ENCODE measurements at places on chromosomes 12 and 14.
A peak's percentile ranks its signal among the peaks of the same experiment; 100 is the strongest.

- no peak for DNase-seq
Observed at GRCh38 chr14:64729386-64730060, 25.3 kb downstream of the PLEKHG3 start.

DNA sequence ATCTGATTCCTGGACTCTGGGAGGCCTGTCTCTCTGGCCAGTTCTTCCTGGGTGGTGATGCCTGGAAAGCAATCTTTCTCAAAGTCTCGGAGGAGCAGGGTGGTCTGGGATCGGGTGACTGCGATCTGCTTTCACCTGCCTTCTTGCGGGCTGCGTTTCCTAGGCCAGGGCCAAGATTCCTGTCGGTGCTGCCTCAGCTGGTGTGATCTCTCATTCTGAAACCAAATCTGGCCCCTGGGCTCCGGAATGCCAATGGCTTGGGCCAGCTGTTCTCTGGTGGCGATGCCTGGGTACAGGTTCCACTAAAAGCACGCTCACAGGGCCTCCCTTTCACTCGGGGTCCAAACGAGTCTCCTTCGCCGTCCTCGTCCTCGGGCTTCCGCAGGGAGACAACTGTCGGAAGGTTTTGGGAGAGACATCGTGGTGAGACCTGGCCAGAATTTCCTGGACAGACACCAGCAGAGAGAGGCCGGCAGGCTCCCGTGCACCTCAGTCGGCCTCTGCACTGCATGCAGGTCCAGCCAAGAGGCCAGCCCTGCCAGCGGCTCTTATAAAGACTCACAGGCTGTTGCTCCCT is 187.1 kb downstream of the ALG10 start:
- DNase-seq = no peak

DNA sequence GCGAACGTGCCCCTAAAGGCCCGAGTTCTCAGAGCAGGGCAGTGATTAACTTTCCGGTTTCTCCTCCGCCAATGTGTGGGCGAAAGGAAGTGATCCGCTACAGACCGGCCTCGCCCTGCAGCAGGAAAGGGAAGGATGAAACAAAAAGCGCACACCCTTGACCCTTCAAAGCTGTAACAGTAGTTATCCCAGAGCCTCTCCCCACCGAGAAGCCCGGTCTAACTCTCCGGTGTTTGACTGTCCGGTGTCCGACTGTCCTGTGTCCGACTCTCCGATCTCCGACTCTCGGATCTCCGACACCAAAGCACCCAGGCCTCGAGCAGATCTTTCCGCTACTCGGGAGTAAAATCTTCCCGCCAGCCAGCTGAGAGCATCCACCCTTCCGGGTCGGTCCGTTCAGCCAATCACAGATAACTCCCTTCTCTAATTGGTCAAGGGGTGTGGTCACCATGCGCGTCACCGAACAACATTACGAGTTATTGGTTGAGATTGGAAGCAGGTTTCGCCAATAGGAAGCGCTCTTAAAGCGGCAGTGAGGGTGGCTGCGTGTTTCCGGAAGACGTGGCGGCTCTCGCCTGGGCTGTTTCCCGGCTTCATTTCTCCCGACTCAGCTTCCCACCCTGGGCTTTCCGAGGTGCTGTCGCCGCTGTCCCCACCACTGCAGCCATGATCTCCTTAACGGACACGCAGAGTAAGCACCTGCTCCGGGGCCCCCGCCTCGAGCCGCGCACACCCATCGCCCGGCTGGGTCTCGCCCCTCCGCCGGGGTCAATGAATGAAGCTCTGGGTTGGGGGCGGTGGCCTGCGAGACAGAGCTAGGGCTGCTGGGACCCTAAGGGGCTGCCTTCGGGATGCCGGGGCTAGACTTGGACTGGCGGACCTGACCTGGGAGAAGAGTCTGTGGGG is at the start of the genes GOLT1B and RECQL:
Gene GOLT1B, plus strand, starts transcription at position 532 of the 906 bp plus-strand sequence. Its CDS starts 135 bp downstream, at position 667.
Gene RECQL, minus strand, starts transcription at position 378 of the 906 bp plus-strand sequence. CDS start 2,065 bp downstream, outside the sequence.
- DNase-seq = peak; percentile 98

DNA sequence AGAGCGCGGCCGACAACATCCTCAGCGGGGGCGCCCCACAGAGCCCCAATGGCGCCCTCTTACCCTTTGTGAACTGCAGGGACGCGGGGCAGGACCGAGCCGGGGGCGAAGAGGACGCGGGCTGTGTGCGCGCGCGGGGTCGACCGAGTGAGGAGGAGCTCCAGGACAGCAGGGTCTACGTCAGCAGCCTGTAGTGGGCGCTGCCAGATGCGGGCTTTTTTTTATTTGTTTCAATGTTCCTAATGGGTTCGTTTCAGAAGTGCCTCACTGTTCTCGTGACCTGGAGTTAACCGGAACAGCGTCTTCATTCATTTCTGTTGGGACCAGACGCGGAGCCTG is 103.8 kb upstream of the FKBP4 start:
- DNase-seq = no peak

DNA sequence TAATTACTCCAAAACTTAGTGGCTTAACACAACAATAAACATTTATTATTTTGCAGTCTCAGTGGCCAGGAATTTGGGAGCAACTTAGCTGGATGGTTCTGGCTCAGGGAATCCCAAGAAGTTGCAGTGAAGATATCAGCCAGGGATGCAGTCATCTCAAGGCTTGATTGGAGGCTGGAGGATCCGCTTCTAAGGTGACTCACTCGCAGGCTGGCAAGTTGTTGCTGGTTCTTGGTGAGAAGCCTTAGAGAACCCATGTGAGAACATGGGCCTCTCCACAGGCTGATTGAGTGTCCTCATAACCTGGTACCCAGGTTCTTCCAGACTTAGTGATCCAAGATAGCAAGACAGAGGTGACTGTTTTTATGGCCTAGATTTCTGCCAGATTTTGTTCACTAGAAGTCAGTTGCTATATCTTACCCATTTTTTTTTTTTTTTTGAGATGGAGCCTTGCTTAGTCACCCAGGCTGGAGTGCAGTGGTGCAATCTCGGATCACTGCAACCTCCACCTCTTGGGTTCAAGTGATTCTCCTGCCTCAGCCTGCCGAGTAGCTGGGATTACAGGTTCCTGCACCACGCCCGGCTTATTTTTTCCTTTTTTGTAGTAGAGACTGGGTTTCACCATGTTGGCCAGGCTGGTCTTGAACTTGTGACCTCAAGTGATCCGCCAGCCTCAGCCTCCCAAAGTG is 32.5 kb downstream of the BRMS1L start:
- no peak for DNase-seq

- DNase-seq = no peak
Observed at GRCh38 chr12:23504641-23505399, 444.6 kb downstream of the SOX5 start.

DNA sequence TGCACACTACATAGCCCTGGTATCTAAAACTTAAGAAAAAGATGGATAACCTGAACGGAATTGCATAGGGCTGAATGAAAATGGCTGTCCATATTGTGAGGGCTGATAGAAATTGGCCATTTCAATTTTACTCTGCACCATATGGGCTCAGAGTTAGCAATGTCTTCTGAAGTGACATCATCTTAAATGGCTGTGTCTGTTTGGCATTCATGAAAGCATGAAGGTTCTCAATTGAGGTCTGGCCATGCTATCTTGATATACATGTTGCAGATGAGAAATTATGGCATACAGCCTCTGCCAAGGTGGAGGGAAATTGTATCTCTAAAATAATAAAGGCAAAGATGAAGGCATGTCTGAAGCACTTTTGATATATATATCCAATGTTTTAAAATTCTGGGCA is 226.0 kb upstream of the PDE3A start:
- DNase-seq = no peak

GRCh38 chr14:100074431-100075100 is 9.3 kb downstream of the EVL start:
- DNase-seq = no peak

DNA sequence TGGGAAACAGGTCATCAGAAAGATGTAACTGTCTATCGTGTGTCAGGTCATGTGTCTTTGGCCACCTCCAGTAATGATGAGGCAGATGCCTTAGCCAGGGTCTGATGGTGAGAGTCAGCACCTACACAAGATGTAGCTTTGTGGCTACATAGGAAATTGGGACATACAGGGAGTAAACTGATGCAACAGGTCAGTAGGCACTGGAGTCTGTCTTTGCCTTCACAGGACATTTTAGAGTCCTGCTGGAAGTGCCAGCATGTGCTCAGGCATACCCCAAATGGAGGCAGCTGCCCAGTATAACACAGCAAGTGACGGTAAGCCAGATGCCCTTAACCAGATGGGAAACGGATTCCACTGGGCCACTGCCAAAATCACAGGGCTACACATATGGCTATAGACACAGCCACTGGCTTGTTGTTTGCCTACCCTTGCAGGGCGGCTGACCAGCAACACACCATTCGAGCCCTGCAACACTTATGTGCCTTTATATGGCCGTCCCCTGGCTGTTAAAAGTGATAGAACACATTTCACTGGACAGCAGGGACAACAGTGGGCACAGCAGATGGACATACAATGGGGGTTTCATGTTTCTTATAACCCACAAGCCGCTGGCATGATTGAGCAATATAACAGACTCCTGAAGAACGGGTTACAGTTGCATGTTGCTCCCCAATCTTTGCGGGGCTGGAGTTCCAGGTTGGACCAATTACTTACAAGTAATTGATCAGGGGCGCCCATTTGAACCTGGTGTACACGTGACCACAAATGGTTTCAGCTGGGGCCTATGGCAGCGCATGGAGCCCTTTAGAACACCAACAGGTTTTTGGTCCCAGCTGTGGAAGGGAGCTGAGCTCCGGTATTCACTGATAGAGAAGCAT is 12.9 kb upstream of the RNASE12 start:
- DNase-seq = no peak

DNA sequence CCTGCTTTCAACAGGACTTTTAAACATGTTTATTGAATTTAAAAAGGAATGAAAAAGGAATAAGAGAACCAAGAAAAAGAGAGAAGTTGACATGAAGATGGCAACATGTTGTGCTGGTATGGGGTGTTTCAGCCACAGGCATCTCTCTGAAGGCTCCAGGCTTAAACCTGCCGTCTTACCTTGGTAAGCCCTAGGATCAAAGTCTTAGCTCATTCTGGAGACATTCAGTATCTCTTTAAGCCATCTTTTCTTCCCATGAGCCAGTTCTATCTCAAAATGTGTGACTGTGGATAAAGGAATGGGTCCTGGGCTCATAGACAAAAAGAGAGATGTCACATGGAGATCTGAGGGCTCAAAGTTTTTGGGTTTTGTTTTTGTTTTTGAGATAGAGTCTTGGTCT is 1.6 kb upstream of the TFCP2 start:
- DNase-seq = no peak
